ENCODE measurements at places on chromosomes 12 and 14. TPM values are rescaled to one million over a fixed set of nuclear protein-coding genes. Genes with fewer than 3 reads are reported as not detected.
A peak's percentile ranks its signal among the peaks of the same experiment; 100 is the strongest.

DNA sequence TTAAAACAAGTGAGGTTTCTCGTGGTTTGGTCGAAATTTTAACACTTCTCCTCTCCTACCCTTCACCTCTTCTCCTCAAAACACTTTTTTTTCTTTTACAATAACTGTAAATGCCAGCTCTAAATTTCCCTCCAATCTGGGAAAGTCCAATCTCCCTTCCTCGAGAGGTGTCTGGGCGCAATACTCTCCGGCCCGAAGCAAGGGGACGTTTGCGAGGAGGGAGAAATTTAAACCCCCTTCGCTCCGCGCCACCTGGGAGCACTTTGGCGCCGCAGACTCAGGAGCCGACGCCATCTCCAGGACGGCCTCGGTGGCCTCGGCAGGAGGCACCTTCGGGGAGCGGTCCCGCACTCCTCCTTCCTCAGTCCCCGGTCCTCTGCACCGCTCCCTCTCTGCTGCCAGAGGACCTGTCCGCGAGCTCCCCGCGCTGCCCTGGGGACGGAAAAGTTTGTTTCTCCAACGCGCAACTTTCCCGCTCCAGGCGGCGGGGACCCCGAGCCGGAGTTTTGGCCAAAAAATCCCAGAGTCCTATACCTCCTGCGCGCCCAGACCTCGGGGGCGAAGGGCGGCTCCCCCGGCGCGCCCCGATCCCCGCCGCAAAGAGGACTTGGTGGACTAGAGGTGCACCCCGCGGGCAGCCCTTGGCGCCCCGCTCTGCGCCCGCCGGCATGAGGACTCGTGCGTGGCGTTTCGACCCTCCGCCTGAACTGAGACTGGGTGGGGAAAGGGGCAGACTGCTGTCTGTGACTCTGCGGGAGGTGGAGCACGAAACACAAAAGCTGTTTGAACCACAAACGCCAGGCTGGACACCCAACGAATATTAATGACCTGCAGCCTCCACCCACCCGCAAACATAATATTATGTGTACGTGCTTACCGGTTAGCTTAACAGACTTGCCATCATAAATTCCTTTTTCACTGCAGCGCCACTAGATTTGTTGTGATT lies 95.2 kb upstream of the HMGA2 start:
- no peak overlapping the region for H3K27ac ChIP-seq
- no peak for DNase-seq
- H3K4me1 ChIP-seq, result peaks cover 7% of the 10 kb centered on the region
- H3K36me3 ChIP-seq, result no peaks in the 10 kb centered on the region
- H3K4me3 ChIP-seq, result no peak overlapping the region

Gene ANKRD33
- not detected for total RNA-seq

GRCh38 chr12:10098791-10099190 lies at the start of gene CLEC1A:
TSS of gene CLEC1A (minus strand) at chr12:10098985. CDS start at chr12:10098922, 63 bp downstream.
- H3K27ac ChIP-seq, result peak within 1 kb of the TSS; percentile 64
- H3K4me3 ChIP-seq, result no peak within 1 kb of the TSS
- no peaks in the 10 kb centered on the region for H3K27me3 ChIP-seq
- no peaks in the 10 kb centered on the region for H3K36me3 ChIP-seq
- peaks cover 36% of the 10 kb centered on the region for H3K4me1 ChIP-seq
- no peak for DNase-seq

- no peaks in the 10 kb centered on the region for H3K36me3 ChIP-seq
- no peaks in the 10 kb centered on the region for H3K27me3 ChIP-seq
- no peak for DNase-seq
- H3K27ac ChIP-seq, result no peak overlapping the region
Observed at GRCh38 chr12:1044199-1044598, 53.2 kb downstream of the ERC1 start.

GRCh38 chr12:94620621-94621020 lies 29.7 kb downstream of the TMCC3 start:
- no peaks in the 10 kb centered on the region for H3K27me3 ChIP-seq
- DNase-seq, result no peak
- no peaks in the 10 kb centered on the region for H3K36me3 ChIP-seq

GRCh38 chr12:132490422-132491137 lies 629 bp downstream of the FBRSL1 start:
- no peaks in the 10 kb centered on the region for H3K27me3 ChIP-seq
- H3K27ac ChIP-seq, result peak overlapping the region; percentile 22
- H3K4me1 ChIP-seq, result peaks cover 55% of the 10 kb centered on the region
- peak overlapping the region; percentile 96 for H3K4me3 ChIP-seq
- no peak for DNase-seq

Gene ZDHHC22
- 1.9 TPM for total RNA-seq

DNA sequence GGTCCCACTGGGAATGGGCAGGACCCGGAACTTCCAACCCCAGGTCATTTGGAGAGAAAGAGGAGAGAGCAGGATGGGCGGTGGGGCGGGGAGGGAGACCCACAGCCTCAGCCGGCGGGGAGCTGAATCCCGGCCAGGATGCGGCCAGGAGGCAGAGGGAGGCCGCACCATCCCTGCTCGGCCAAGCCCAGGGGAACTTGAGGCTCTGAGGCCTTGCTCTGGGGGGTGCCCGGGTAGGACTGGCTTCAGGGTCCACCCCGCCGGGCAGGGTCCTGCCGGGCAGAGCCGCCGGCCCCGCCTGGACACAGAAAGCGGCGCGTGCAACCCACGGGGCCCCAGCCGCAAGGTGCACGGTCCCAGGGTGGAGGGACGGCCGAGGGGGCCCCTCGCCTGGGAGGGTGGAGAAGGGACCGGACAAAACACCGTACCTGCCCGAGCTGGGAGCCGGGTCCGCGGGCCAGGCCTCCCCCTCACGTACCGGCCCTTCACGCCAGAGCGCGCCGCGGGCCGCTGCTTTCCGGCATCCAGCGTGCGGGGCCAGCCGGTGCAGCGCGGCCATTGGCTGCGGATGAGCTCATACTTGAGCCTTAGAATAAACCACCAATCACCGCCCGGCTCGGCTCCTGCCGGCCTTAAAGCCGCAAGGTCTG lies at the start of gene RPS6KL1:
Gene RPS6KL1, minus strand, starts transcription at position 509 of the 650 bp plus-strand sequence. CDS start 1,719 bp downstream, outside the sequence.
- peak within 1 kb of the TSS; percentile 91 for H3K4me3 ChIP-seq
- DNase-seq, result peak; percentile 93
- peak within 1 kb of the TSS; percentile 82 for H3K27ac ChIP-seq
- H3K4me1 ChIP-seq, result no peaks in the 10 kb centered on the region

- H3K27me3 ChIP-seq, result no peaks in the 10 kb centered on the region
- H3K27ac ChIP-seq, result no peak overlapping the region
- H3K4me3 ChIP-seq, result no peak overlapping the region
Observed at GRCh38 chr14:53855127-53855526, 101.5 kb downstream of the BMP4 start.

DNA sequence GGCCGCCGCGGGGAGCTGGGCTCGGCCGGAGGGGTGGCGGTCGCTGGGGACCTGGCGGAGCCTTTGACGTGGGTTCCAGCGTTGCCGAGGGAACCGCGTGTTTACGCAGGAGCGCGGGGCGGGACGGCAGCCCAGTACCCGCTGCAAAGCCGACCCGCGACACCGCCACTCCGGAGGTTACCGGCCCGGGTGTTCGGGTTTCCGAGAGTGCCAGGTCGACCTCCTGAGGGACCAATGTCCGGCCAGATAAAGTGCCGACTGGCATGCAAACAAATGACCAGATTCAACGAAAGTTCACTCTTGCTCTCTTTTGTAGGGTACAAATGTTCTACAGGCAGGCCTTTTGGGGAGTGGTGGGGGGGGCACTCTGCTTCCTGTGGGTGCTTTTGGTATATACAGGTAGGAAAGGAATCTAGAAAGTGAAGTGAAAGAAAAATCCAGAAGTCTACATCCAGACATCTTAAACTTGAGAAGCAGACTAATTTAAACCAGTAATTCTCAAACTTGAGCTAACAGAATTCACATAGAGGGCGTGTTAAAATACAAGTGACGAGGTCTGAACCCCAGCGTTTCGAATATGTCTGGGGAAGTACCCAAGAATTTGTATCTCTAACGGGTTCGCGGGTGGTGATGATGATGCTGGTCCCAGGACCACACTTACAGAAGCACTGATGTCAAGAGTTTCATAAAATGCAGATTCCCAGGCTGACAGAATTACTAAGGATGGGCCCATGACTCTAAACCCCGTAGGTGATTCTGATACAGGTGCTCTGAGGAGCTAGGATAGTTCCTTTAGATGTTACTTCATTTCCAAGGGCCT lies at the start of gene GPR135:
Gene GPR135, minus strand, starts transcription at position 65 of the 820 bp plus-strand sequence. CDS start 154 bp downstream, outside the sequence.
- H3K36me3 ChIP-seq, result no peaks in the 10 kb centered on the region
- peaks cover 8% of the 10 kb centered on the region for H3K4me1 ChIP-seq
- DNase-seq, result no peak
- peak within 1 kb of the TSS; percentile 53 for H3K4me3 ChIP-seq
- no peaks in the 10 kb centered on the region for H3K27me3 ChIP-seq

Gene CLEC2A
- total RNA-seq, result not detected

Gene GZMB
- total RNA-seq, result not detected

DNA sequence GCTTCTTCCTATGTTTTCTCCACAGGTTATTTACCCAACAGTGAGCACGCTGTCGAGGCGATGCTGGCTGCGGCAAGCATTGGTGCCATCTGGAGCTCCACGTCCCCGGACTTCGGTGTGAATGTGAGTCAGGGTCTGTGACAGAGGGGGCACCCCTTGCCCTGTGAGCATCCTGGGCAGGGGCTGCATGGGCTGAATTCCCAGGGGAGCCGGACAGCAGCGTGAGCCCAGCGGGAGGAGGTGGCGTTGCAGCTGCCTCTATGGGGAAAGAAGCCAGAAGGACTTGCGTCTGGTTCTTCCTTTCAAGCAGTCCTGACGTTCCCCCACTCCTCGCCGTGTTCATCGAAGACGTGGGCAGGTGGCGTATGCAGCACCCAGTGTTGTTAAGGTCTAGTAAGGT lies 26.2 kb downstream of the AACS start:
- no peak overlapping the region for H3K27ac ChIP-seq
- H3K36me3 ChIP-seq, result peaks cover 6% of the 10 kb centered on the region
- no peak for DNase-seq
- H3K27me3 ChIP-seq, result no peaks in the 10 kb centered on the region
- H3K4me1 ChIP-seq, result no peaks in the 10 kb centered on the region
- H3K4me3 ChIP-seq, result no peak overlapping the region

- no peak for DNase-seq
- peaks cover 4% of the 10 kb centered on the region for H3K4me1 ChIP-seq
- no peaks in the 10 kb centered on the region for H3K36me3 ChIP-seq
Observed at GRCh38 chr12:122834104-122834920, 945 bp upstream of the HIP1R start.

Gene WASHC3
- total RNA-seq, result 98.3 TPM

GRCh38 chr12:38501481-38501880 lies 184.9 kb downstream of the ALG10B start:
- no peaks in the 10 kb centered on the region for H3K36me3 ChIP-seq
- peaks cover 9% of the 10 kb centered on the region for H3K4me1 ChIP-seq
- no peak overlapping the region for H3K27ac ChIP-seq
- H3K27me3 ChIP-seq, result no peaks in the 10 kb centered on the region

- peak overlapping the region; percentile 12 for H3K27ac ChIP-seq
- H3K4me1 ChIP-seq, result no peaks in the 10 kb centered on the region
- H3K4me3 ChIP-seq, result no peak overlapping the region
- H3K36me3 ChIP-seq, result no peaks in the 10 kb centered on the region
Observed at GRCh38 chr14:76832503-76832988, 6.3 kb downstream of the LRRC74A start.

Gene NTS
- total RNA-seq, result not detected

GRCh38 chr14:95609398-95609990 lies 74.6 kb downstream of the GLRX5 start:
- no peak overlapping the region for H3K4me3 ChIP-seq
- peaks cover 7% of the 10 kb centered on the region for H3K27me3 ChIP-seq
- H3K36me3 ChIP-seq, result no peaks in the 10 kb centered on the region
- DNase-seq, result no peak
- no peak overlapping the region for H3K27ac ChIP-seq
- no peaks in the 10 kb centered on the region for H3K4me1 ChIP-seq

DNA sequence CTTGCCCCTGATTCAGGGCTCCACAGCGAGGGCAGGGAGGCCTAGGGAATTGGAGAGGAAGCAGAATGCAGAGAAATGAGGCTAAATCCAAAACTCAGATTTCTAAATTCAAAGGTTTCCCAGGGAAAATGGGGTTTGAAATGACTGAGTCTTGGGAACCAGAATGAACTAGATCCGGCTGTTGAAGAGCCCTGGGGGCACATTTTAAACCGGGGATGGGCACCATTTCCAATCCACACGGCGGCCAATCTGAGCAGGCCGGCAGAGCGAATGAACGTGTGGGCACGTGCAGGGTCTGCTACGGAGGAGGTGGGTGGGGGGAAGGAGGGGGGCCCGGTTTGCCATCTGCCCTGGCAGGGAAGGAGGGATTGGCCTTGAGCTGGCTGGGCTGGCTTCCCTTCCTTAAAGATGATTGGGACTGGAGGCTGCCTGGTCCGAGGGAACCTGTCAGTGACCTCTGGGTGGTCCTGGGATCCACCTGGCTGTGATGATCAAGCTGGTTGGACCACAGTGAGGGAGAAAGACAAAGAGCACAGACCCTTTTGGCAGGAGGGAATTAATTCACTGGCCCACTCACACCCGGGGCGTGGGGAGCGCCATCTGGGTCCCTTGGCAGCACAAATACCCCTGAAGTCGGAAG lies 161.0 kb downstream of the RBM19 start:
- H3K27me3 ChIP-seq, result no peaks in the 10 kb centered on the region
- H3K36me3 ChIP-seq, result no peaks in the 10 kb centered on the region
- H3K4me3 ChIP-seq, result no peak overlapping the region
- DNase-seq, result no peak

Gene ESPL1
- 0.16 TPM for total RNA-seq

GRCh38 chr12:2052826-2053678 lies at the start of gene CACNA1C:
TSS of gene CACNA1C (plus strand) at chr12:2052987. CDS start at chr12:2053563, 576 bp downstream.
- H3K4me1 ChIP-seq, result peaks cover 24% of the 10 kb centered on the region
- peak; percentile 86 for DNase-seq
- no peaks in the 10 kb centered on the region for H3K27me3 ChIP-seq
- H3K4me3 ChIP-seq, result peak within 1 kb of the TSS; percentile 81

DNA sequence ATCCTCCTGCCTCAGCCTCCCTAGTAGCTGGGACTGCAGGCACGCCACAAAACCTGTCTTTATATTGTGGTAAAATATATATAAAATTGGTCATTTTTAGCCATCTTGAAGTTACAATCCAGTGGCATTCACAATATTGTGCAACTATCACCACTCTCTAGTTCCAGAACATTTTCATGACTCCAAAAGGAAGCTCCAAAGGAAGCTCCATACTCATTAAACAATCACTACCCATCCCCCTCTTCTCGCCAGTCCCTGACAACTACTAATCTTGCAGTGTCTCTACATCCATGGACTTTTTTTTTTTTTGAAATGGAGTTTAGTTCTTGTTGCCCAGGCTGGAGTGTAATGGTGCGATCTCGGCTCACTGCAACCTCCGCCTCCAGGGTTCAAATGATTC lies 3.1 kb downstream of the GCH1 start:
- no peak overlapping the region for H3K27ac ChIP-seq
- no peak for DNase-seq
- no peak overlapping the region for H3K4me3 ChIP-seq

Gene KIF26A
- total RNA-seq, result 1.3 TPM

- no peaks in the 10 kb centered on the region for H3K27me3 ChIP-seq
- no peak overlapping the region for H3K4me3 ChIP-seq
- no peaks in the 10 kb centered on the region for H3K4me1 ChIP-seq
- H3K36me3 ChIP-seq, result peaks cover 17% of the 10 kb centered on the region
- no peak for DNase-seq
Observed at GRCh38 chr12:26666286-26666685, 166.7 kb downstream of the ITPR2 start.

Data from sigmoid colon (tissue), 7 donors.